Activated naive CD8-positive, alpha-beta T cell treated with anti-CD3 and anti-CD28 coated beads, Interleukin-2, amount 10 ng/mL, durations not matched to agents 7 days and 5 days (primary cell): ENCODE measurements at places on chromosomes 1 and 21. TPM values are rescaled to one million over a fixed set of nuclear protein-coding genes. Genes with fewer than 3 reads are reported as not detected.

The FCRL6 gene
- total RNA-seq = 6.0 TPM

GRCh38 chr1:231801042-231801585 lies 174.5 kb downstream of the DISC1 start:
- no peak overlapping the region for H3K4me3 ChIP-seq
- no peaks in the 10 kb centered on the region for H3K27me3 ChIP-seq
- H3K36me3 ChIP-seq = peaks cover 16% of the 10 kb centered on the region
- H3K4me1 ChIP-seq = peaks cover 2% of the 10 kb centered on the region

DNA sequence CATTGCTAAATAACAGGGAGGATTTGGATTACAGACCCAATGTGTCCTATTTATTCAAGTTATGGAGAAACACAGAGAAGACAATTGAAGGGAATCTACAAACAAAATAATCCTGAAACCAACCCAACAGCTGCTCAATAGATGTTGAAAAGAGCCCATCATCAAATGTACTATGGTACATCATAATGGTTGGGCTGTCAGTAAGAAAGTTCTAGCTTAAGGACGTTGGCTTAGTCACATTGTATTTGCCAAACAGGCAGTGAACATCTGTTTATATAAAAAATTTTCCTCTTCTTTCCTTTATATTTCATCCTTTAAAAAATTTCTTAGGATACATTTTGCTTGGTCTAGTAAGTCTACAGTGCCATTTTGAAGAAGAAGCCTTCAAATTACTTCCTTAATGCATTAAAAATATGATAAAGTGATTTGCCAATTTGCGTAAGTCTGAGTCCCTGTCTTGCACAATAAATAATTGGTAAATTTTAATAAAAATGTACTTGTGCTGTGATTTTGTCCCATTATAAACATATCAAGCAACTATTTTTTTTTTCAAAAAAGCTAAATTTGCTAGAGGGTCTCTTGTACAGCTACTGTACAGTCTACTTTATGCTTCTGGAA lies 14.4 kb downstream of the MAP3K7CL start:
- peaks cover 2% of the 10 kb centered on the region for H3K36me3 ChIP-seq
- peaks cover 19% of the 10 kb centered on the region for H3K4me1 ChIP-seq
- no peaks in the 10 kb centered on the region for H3K27me3 ChIP-seq
- DNase-seq = no peak
- no peak overlapping the region for H3K4me3 ChIP-seq
- H3K27ac ChIP-seq = no peak overlapping the region

DNA sequence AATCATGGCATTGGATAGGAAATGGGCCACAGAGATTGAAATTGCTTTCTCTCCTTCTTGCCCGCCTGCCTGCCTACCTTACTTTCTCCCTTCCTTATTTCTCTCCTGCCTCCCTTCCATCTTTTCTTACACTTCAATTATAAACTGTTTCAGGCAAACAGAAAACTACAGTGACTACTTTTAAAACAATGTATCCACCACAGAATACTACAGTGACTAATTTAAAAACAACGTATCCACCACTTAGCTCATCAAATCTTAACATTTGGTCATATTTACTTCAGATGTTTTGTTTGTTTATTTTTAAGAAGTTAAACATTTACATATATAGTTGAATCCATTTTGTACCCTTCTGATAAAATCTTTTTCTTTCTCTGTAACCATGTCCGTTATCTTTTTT lies 54.4 kb downstream of the SNRPE start:
- peaks cover 3% of the 10 kb centered on the region for H3K4me1 ChIP-seq
- DNase-seq = no peak
- H3K27me3 ChIP-seq = peaks cover 5% of the 10 kb centered on the region
- H3K4me3 ChIP-seq = no peak overlapping the region
- no peaks in the 10 kb centered on the region for H3K36me3 ChIP-seq
- H3K27ac ChIP-seq = no peak overlapping the region

DNA sequence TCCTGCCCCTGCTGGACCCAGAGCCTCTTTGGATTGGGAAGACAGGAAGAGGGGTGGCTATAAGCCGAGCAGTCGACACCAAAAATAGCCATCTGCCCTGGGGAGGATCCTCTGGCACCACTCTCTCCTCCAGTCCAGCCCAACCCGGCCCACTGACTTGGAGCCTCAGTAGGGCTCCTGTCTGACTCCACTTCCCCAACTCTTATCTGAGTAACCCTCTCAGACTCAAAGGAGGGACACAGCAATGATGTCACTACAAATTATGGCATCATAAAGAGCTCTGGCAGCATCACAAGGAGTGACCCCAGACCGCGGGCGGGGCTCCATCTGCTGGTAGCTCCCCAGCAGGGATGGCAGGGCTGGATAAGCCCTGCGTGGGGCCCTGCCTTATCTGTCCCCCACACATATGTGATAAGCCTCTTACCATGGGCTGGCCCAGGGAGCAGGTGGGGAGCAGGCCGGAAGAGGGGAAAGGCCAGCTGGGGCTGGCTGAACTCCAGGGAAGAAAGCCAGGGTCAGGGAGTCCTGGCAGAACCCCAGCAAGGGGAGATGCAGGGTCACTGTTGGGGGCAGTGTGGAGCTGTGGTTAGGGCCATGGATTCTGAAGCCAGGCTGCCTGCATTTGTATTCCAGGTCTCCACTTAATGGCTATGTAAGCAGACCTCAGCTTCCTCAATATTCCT lies 4.6 kb upstream of the SLC6A9 start:
- no peaks in the 10 kb centered on the region for H3K36me3 ChIP-seq
- peaks cover 2% of the 10 kb centered on the region for H3K27me3 ChIP-seq
- no peak for DNase-seq
